Activated naive CD4-positive, alpha-beta T cell (primary cell): ENCODE measurements at places on chromosomes 12 and 14.

- DNase-seq, result no peak
Measured at GRCh38 chr12:132182711-132183365, 38.6 kb downstream of the NOC4L start.

GRCh38 chr14:93959239-93960107, 16.9 kb downstream of the ASB2 start:
- DNase-seq, result peak; percentile 70

GRCh38 chr14:54470701-54471100, 18.1 kb downstream of the GMFB start:
- DNase-seq, result no peak

- no peak for DNase-seq
Measured at GRCh38 chr12:4579305-4580102, 17.5 kb downstream of the DYRK4 start.

- no peak for DNase-seq
Measured at GRCh38 chr14:88870777-88871176, 46.3 kb downstream of the TTC8 start.

DNA sequence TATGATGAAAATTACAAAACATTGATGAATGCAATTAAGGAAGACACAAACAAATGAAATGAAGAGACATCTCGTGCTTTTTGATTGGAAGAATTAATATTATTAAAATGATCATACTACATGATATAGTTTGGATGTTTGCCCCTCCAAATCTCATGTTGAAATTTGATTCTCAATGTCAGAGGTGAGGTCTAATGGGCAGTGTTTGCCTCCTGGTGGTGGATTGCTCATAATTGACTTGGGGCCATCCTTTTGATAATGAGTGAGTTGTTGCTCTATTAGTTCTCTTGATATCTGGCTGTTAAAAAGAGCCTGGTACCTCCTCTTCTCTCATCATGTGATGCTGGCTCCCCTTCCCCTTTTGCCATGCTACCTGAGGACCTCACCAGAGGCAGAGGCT, 56.7 kb downstream of the CD163L1 start:
- DNase-seq, result no peak

- no peak for DNase-seq
Measured at GRCh38 chr14:54686219-54686870, 119.4 kb downstream of the SAMD4A start.

DNA sequence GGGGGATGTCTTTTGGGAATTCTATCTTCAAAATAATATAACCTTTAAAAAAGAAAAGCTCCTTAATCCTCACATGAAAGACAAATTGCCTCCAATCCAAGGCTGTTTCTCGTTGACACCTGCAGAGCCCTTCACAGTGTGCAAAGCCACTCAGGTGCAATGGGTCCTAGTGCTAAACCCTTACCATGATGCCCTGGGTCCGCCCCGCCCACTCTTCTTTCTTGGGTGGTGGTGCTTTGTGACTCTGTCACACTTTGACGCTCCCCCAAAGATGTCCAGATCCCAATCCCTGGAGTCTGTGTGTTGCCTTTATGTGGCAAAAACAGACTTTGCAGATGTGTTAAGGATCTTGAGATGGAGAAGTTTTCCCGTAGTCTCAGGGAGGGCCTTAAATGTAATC, 29.7 kb downstream of the CLMN start:
- DNase-seq, result no peak

DNA sequence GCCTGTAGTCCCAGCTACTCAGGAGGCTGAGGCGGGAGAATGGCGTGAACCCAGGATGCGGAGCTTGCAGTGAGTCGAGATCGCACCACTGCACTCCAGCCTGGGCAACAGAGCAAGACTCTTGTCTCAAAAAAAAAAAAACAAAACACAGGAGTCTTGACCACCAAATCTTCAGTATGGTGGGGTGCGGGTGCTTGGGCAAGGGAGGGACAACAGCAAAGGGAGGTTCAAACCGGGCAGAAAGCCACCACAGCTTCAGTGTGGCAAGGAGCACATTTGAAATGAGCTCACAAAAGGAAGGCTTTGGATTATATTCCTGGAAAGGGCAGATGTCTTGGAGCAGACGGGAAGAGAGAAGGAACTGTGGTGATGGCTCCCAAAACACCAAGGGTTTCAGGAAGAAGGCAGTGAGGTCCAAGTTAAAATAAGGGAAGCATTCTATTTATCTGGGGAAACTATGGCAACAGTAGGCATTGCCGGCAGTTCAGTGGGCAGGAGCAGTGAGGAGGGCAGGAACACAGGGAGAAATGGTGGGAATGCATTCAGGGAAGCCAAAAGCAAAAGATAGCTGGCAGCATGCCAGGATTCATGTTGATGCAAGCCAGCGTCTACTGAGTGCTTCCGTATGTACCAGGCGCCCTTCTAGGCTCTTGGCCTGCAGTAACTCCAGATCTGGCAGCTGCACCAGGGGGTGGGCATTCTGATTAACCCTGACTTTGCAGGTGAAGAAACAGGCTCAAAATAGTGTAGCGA, 51.0 kb upstream of the SRSF5 start:
- DNase-seq, result no peak

DNA sequence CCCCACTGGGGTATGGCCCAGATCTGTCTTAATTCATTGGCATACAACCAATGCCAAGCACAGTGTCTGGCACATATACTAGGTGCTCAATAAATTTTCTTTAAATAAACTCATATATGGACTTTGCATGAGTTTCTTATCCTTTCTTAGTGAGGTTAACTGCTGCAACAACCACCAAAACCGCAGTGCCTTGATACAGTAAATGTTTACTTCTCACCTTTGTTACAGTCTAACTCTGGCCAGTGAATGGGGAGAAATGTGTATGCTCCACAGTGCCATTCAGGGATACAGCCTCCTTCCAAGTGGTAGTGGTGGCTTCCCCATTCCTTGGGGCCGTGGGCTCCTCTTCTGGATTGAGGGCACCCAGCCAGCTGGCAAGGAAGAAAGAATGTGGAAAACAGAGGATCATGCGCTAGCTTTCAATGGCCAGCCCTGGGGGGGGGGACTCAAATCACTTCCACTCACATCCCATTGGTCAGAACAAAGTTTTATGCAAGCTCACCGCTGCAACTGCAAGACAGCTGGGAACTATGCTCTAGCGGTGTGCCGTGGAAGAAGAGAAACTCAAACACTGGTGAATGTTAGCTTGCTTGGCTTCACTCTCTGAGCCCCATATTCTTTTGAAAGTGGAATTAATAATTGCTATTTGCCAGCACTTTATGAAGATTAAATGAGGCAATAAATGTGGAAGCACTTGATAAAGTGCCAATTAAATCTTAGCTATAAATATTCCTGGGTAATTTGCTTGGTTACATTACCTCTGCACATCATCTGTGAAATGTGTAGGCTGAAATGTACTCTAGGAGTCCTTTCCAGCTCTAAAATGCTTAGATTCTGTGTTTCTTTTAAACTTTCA, 51.0 kb upstream of the SOCS2 start:
- DNase-seq, result no peak

DNA sequence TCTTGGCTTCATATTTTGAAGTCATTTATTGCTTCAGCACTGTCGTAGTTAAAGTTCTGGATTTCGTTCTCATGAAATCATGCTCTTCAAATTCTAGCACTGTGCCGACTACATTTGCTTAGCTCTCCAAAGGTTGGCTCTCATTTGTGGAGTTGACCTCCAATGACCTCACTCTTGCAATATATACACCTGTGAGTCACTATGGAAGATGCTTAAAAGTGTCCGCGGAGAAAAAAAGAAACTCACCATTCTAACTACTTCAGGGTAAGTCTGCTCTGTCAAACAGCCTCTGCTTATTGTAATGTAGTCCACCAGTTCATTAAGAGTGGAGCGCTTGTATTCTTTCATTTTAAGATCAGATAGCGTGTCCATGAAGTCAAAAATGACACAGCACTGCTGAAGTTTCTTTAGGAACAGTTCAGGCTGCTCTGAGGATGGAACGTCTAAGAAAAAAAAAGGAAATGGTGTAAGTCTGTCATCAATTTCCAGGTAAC, 89.7 kb downstream of the PPP2R5E start:
- no peak for DNase-seq

GRCh38 chr12:130115646-130116045, 46.6 kb upstream of the FZD10 start:
- DNase-seq, result no peak

GRCh38 chr12:20527417-20528163, 159.3 kb downstream of the PDE3A start:
- no peak for DNase-seq

DNA sequence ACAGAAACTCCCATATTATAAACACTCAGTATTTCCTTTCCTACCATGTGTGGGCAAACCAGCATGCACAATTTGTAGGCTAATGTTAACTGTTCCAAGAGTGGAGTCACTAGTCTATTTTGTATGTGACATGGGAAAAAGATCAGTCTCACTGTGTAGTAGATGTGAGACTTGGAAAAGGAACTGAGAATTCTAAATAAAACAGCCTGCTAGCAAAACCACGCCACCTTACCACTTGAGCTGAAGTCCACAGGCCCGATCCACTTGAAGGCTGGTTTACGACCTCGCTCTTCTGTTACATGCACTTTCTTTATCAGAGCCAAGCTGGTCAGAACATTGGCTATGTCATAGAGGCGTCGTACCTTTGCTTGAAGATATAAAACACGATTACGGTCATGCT, 22.5 kb downstream of the E2F7 start:
- no peak for DNase-seq

GRCh38 chr12:23431006-23431405, 518.5 kb downstream of the SOX5 start:
- DNase-seq, result no peak

GRCh38 chr12:69131077-69131476, 108.3 kb upstream of the CPSF6 start:
- no peak for DNase-seq

DNA sequence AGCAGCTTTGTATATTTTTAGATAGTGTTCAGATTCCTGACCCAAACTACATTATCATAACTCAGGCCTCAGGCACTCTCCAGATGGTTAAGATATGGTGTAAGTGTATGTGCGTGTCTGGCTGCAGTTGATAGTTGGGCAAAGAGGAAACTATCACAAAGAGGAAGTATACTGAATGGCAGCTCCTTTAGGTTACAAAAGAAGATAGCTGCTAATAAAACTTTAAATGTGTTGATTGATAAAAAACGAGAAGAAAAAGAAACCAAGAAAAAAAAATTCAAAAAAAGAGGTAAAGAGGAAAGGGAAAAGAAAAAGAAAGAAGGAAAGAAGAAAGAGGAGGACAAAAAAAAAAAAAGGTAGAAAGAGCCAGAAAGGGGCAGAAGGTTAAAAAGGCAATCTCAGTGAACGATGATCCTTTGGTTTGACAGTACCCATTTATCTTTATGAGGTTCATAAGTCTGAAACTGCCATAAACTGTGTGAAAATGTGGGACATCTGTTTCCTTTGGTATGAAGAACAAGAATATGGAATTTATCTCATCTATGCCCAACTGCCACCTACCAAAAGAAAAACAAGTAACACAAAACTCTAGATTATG, 42.2 kb downstream of the TAOK3 start:
- DNase-seq, result no peak

- no peak for DNase-seq
Measured at GRCh38 chr12:88951177-88951576, 370.9 kb upstream of the KITLG start.

- no peak for DNase-seq
Measured at GRCh38 chr12:2250797-2251196, 198.0 kb downstream of the CACNA1C start.

DNA sequence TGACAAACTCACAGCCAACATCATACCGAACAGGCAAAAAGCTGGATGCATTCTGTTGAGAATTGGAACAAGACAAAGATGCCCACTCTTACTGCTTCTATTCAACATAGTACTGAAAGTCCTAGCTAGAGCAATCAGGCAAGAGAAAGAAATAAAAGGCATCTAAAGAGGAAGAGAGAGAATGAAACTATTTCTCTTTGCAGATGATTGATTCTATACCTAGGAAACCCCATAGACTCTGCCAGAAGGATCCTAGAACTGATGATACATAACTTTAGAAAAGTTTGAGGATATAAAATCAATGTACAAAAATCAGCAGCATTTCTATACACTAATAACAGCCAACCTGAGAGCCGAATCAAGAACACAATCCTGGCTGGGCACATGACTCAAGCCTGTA, 6.1 kb upstream of the ANO6 start:
- DNase-seq, result no peak

- DNase-seq, result no peak
Measured at GRCh38 chr12:111120578-111120977, 200.2 kb upstream of the MYL2 start.
